Inflammatory macrophage treated with lipopolysaccharide for 1 hour (primary cell): ENCODE measurements at places on chromosomes 6 and 20.

- no peak for DNase-seq
Measured at GRCh38 chr20:59772931-59773913, 160.2 kb downstream of the SYCP2 start.

DNA sequence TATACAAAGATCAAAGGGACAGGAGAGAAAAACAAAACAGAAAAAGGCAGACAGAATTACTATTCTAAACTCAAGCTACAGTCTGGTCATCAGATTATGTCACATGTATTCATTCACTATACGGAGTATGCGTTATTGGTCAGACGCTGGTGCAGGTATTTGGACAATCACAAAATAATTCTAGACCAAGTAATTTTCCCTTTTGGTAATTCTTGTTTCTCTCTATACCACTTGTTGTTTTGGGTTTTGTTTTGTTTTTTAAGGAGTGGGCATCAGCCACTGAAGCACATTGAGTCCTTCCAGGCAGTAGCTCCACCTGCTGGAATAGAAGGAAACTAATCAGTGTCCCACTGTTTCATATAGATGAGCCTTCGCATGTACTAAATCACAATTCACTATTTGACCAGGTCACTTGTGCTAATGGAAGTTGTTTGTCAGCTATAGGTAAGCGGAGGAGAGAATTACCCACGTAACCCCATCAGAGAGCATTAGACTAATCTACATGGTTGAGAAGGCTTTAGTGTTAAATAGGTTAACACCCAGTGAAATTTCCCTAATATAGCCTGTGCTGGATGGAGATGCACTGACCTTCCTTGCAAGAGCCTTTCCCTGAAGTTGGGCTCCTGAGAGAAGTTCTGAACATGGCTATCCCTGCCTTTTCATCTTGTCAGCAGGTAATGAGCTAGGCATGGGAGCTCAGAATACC is 77.9 kb downstream of the TNFAIP3 start:
- DNase-seq: peak; percentile 53

- DNase-seq: no peak
Measured at GRCh38 chr6:32171234-32171633, 4.7 kb downstream of the AGPAT1 start.

GRCh38 chr6:143555071-143555492 is 43.6 kb upstream of the FUCA2 start:
- DNase-seq: no peak

DNA sequence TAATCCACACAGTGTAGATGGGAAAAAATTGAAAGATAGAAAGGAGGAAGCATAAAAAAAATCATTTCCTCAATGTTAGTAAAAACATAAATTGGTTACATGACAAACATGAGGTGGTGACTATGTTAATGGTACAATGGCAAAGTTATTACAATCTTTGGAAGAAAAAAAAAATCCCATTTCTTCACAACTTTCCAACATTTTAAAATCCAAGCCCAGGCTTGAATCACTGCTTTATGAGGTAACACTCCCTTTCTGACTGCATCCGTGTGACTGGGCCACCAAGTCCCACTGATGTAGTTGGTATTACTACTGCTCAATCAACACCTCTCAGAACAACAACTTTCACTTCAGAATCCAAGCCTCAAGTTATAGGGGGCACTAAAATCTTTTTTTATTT is 160.4 kb downstream of the BTBD9 start:
- peak; percentile 95 for DNase-seq

DNA sequence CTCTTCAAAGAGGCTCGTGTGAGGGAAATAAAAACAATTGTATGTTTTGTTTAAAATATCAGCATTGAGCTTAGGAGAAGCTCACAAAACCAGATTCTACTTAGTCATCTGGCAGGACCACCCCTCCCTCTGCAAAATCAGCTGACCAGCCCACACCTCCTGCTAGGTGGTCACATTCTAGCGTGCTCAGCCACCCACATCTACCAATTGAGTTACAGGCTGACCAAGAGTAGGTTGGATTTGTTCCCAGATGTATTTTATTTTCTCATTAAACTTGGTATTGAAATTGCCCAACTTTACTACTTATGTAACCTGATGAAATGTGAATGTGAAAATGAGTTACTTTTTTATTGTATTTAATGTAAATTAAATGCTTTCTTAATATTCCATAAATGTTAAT is 56.2 kb downstream of the SLC22A2 start:
- no peak for DNase-seq

- DNase-seq: no peak
Measured at GRCh38 chr6:73045609-73046008, 179.7 kb downstream of the KHDC1L start.

- DNase-seq: peak; percentile 99
Measured at GRCh38 chr6:137224799-137225198, 5.6 kb upstream of the IFNGR1 start.

- no peak for DNase-seq
Measured at GRCh38 chr6:10084111-10084986, 330.5 kb downstream of the TFAP2A start.

GRCh38 chr20:24700166-24700860 is 230.9 kb downstream of the SYNDIG1 start:
- DNase-seq: no peak

DNA sequence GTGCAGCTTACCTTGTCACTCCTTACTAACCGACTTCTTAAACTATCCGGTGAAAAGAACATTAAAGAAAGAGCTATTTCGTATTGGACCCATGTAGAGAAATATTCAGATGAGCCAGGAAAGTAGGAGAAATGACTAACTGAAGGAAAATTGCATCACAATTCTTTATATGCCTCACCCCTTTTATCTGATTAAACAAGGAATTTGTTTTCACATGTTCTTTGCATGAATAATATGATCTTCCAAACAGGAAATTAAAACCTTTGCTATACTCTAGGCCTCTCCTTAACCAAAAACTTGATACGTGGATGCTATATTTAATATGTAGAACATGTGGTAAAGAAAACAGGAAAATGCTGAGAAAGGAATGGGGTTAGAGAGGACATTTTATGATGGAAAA is 41.9 kb upstream of the LRRC1 start:
- DNase-seq: no peak
